Stimulated activated CD4-positive, alpha-beta T cell treated with anti-CD3 and anti-CD28 coated beads, Interleukin-2, amount 100 ng/mL, for 48 hours (primary cell): ENCODE measurements at places on chromosomes 1 and 21.

DNA sequence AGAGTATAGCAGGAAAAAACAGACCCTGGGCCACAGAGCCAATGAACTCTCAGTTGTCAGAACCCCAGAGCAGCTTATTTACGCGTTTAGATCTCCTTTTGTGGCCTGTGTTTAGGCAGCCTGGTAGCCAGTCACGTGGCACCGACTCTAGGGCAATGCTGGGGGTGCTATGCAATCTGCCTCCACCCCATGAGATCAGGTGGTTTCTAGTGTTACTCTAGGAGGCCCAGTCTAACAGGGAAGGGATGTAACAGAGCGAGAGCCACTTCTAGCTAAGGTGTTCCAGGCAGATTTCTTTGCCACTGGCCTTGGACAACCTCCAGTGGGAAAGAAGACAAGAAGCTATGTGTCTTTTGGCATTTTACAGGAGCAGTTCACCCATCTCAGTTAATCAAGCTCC is 12.0 kb upstream of the A3GALT2 start:
- no peak for DNase-seq

- no peak for DNase-seq
Observed at GRCh38 chr1:60133848-60134247, 60.3 kb upstream of the C1orf87 start.

DNA sequence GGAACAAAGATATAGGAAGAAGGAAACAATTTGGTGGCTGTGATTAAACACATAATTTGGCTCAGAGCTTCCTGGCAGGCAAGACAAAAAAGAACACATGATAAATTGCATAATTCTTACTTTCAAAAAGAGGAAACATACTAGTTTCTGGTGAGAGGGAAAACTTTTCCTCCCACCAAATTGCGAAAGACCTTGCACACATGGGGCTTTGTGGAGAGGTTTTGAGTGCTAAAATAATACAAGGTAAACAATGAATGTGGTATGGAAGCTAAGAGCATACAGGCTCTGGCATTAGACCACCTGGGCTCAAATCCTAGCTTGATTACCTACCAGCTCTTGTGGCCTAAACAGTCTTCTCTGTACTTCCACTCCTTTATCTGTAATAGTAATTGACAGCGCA is 140.2 kb upstream of the HOOK1 start:
- DNase-seq = no peak

DNA sequence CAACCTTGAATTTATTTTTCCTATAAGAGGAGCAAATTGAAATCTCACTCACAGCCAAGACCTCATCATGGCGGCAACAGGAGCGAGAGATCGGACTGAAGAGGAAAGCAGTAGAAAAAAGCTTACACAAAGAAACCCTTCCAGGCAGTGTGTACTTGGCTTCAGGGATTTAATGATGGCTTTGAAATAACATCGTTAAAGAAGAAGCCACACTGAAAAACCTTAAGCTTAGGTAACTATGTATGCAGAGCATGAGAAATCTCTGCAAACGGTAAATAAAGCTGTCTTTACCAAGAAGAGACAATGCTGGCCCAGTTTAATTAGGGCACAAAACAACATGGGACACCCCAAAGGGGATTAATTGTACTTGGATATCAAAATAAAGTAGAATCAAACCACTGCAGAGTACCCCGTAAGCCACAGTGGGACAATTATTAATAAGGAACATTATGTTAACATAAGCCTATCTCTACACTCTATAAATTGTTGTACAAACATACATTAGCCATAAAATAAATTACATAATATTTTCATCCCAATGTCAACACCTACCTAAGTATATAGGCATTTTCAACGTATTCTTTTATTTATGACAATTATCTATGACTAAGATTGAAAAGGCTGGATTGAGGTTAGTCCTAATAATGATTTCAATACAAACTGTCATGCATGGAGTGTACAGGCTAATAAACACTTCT is 360.2 kb upstream of the CHRM3 start:
- no peak for DNase-seq

GRCh38 chr21:26107429-26107828 is 63.1 kb downstream of the APP start:
- no peak for DNase-seq

GRCh38 chr1:42942444-42942843 is 16.2 kb downstream of the SLC2A1 start:
- DNase-seq = no peak

DNA sequence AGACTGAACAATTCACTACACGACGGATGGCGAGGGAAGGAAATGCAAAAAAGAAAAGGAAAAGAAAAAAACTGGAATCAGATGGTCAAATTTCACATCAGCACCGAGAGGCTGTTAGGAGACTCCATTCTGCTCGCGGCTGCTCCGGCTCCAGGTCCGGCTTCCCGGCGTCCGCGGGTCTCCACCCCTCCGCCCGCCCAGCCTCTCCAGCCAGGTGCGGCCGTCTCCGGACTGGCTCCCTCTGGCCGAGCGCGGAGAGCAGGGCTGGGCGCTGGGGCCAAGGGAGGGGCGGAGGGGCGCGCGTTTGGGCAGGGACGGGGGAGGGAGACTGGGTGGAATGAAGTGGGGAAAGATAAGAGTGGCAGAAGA is 332 bp downstream of the KCNJ6 start:
- no peak for DNase-seq

- peak; percentile 30 for DNase-seq
Observed at GRCh38 chr1:51234721-51235425, 1.2 kb upstream of the RNF11 start.

DNA sequence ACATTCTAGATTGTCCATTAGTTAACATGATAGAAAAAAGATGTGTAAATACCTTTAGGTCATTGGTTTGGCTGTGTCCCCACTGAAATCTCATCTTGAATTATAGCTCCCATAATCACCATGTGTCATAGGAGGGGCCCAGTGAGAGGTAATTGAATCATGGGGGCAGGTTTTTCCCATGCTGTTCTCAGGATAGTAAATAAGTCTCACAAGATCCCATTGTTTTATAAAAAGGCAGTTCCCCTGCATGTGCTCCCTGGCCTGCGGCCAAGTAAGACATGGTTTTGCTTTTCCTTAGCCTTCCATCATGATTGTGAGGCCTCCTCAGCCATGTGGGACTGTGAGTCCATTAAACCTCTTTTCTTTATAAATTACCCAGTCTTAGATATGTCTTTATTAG is 32.5 kb upstream of the SLC44A5 start:
- no peak for DNase-seq

GRCh38 chr1:78755986-78756385 is 106.4 kb downstream of the IFI44 start:
- no peak for DNase-seq

DNA sequence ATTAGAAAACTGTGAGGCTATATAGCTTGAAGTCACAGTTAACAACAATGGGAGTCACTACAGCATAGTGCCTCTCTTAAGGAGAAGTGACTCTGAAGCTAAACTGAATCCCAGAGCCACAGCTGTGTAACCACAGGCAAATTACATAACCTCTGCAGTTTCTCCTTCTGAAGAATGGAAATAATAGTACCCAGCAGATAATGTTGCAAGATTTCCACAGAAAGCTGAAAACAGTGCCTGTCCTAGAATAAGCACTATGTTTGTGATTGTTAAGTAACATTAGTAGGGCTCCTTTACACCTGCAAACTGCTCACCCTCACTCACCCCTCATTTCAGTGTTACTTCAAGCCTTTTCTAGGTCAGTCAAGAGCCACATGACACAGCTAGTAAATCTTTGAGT is 886.7 kb downstream of the PLA2G4A start:
- DNase-seq = no peak

DNA sequence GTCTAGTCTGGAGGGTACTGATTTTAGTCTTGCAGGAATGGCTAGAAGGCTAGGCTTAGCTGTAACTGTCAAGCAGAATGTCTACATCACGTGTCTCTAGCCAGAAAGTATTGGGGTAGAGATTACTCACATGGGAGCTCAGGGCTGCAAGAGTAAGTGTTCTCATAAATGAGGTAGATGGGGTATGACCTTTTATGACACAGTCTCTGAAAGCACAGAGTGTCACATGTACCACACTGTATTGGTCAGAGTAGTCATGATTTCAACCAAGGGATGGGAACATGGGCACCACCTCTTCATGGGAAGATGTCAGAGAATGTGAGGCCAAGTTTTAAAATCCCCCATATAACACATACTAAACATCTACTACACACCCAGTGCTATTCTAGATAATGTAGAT is 2.9 kb downstream of the FYB2 start:
- DNase-seq = no peak

DNA sequence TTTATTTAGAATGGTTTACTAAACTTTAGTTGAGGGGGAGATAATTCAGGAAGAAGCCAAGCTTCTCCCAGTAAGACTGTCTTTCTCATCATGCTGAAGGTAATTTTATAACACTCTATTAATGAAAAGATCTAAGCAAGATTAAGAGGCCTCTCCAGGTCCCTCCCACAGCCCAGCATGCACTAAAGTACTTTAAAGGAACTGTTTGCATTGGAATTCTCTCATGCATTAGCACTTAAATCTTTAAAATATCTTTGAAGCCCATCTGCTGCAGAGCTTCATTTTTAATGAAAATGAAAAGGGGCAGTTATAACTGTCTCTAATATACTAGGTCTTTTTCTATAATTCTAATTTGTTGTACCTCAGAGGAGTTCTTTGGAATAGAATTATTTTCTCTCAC is 1379.1 kb upstream of the ADGRL4 start:
- no peak for DNase-seq

- no peak for DNase-seq
Observed at GRCh38 chr1:242243472-242243871, 244.6 kb upstream of the MAP1LC3C start.

- DNase-seq = no peak
Observed at GRCh38 chr1:36349241-36349671, 25.8 kb upstream of the EVA1B start.

DNA sequence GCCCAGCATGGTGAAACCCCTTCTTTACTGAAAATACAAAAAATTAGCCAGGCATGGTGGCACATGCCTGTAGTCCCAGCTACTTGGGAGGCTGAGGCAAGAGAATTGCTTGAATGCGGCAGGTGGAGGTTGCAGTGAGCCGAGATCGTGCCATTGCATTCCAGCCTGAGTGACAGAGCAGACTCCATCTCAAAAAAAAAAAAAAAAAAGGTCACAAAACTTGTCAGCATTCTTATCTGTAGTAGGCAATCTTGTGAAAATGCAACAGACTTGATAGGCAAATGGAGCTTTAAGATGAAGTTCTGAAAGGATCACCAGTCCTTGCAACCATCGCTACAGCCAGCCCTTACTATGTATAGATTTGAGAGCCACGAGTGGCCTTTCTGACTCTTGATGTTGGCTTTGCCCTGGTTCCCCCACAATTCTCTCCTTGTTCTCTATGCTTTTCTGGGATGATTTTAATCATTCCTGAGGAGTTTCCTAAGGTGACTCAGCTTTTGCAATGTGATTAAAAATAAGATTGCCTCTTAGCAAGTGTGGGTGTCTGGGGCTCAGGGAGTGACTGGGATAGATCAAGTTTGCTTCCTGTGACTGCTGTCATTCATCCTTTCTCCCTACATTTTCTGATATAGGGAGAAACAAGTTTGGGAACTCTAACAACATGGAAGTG is 7.1 kb upstream of the MAP1LC3C start:
- DNase-seq = no peak
